H1 (cell line): ENCODE measurements at places on chromosomes 4 and X. TPM values are rescaled to one million over a fixed set of nuclear protein-coding genes. Genes with fewer than 3 reads are reported as not detected.

Gene TIMM8A
- 16.1 and 16.6 TPM in 2 replicates for polyA plus RNA-seq

Gene NPY2R
- 0.09 and 0.14 TPM in 2 replicates for polyA plus RNA-seq

Gene RPS6KA6
- polyA plus RNA-seq: 1.9 and 3.5 TPM in 2 replicates

DNA sequence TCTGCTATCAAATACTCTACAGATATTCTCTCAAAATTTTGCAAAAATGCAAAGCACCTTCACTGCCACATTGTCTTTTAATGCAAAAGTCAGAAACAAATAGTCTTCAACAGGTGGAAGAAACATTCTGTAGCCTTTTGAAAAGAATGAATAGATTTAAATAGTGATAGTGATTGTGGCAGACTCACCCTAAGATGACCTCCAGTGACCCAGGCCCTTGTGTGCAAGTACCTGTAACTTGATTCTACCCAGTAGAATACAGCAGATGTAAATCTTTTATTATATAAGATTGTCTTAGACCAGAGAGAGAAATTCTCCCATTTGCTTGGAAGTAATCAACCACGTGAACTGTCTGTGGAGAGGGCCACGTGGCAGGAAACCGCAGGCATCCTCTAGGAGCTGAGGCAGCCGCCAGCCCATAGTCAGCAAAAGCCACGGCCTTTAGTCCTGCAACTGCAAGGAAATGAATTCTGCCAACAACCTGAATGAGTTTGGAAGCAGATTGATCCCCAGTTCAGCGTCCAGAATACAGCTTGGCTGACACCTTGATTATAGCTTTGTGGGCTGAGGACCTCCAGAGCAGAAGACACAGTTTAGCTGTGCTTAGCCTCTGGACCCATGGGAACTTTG, 272.5 kb downstream of the ARHGAP10 start:
- H3K4me3 ChIP-seq: no peak overlapping the region
- H3K36me3 ChIP-seq: no peaks in the 10 kb centered on the region
- no peak overlapping the region for H3K27ac ChIP-seq
- H3K27me3 ChIP-seq: no peaks in the 10 kb centered on the region
- no peaks in the 10 kb centered on the region for H3K4me1 ChIP-seq

DNA sequence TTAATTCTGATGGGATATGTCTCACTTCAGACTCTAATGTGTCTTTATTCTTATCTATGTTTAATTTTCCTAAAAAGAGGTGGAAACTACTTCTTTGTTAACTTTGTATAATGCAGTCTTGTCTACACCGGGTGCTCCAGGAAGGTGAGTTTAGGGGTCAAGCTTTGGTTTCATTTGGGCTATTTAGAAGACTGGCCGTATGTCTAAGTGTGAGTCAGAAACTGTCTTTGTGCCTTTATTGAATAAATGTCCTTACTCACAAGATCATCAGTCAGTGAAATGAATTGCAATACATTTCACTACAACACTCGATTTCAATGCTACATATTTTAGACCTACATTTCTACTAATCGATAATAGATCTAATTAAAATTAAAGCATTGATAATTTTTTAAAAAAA, 56.2 kb downstream of the PROM1 start:
- H3K4me1 ChIP-seq: peaks cover 7% of the 10 kb centered on the region; the same call in 1 of the 2 replicates
- peaks cover 19% of the 10 kb centered on the region for H3K36me3 ChIP-seq
- DNase-seq: no peak

GRCh38 chr4:95217197-95217596, 331.6 kb downstream of the UNC5C start:
- H3K27me3 ChIP-seq: no peaks in the 10 kb centered on the region
- DNase-seq: no peak
- H3K27ac ChIP-seq: no peak overlapping the region
- H3K36me3 ChIP-seq: no peaks in the 10 kb centered on the region
- no peaks in the 10 kb centered on the region for H3K4me1 ChIP-seq

Gene PPP1R2C
- not detected in 2 replicates for polyA plus RNA-seq

- H3K27ac ChIP-seq: no peak overlapping the region
- H3K4me3 ChIP-seq: no peak overlapping the region
- DNase-seq: no peak
- no peaks in the 10 kb centered on the region for H3K4me1 ChIP-seq
These were observed 68.9 kb downstream of the COL25A1 start for GRCh38 chr4:109233570-109233969.

GRCh38 chr4:165450871-165451270, 72.1 kb downstream of the CPE start:
- no peaks in the 10 kb centered on the region for H3K36me3 ChIP-seq
- DNase-seq: no peak
- no peak overlapping the region for H3K27ac ChIP-seq

Gene GLRA3
- 0.02 TPM in 1 of 2 replicates, not detected in the other for polyA plus RNA-seq

Gene MAGEB1
- 0.05 and 0.08 TPM in 2 replicates for polyA plus RNA-seq

Gene CHRNA9
- polyA plus RNA-seq: 2.8 and 3.3 TPM in 2 replicates

- H3K4me1 ChIP-seq: no peaks in the 10 kb centered on the region
- H3K27me3 ChIP-seq: no peaks in the 10 kb centered on the region
- no peaks in the 10 kb centered on the region; the same call in 1 of the 2 replicates for H3K36me3 ChIP-seq
- DNase-seq: no peak
These were observed 736.7 kb upstream of the INTU start for GRCh38 chr4:126895988-126896570.

- no peak overlapping the region for H3K27ac ChIP-seq
- no peak overlapping the region for H3K4me3 ChIP-seq
- H3K4me1 ChIP-seq: no peaks in the 10 kb centered on the region
- H3K36me3 ChIP-seq: no peaks in the 10 kb centered on the region
- no peaks in the 10 kb centered on the region for H3K27me3 ChIP-seq
These were observed 1735.1 kb downstream of the PCDH7 start for GRCh38 chr4:32455231-32455630.

DNA sequence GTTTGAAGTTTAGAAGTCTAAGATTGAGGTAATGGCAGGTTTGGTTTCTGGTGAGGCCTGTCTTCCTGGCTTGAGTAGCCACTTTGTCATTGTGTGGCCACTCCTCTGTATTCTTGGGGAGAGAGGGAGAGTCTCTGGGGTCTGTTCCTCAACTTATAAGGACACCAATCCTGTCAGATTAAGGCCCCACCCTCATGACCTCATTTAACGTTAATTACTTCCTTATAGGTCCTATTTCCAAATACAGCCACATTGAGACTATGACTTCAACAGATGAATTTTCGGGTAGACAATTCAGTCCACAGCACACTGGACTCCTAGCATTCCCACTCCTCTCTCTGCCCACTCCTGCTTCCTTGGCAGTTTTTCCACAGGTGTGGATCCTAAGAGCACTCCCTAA, 350.8 kb upstream of the CASK start:
- DNase-seq: no peak
- no peaks in the 10 kb centered on the region for H3K4me1 ChIP-seq
- H3K4me3 ChIP-seq: no peak overlapping the region
- H3K27ac ChIP-seq: no peak overlapping the region

DNA sequence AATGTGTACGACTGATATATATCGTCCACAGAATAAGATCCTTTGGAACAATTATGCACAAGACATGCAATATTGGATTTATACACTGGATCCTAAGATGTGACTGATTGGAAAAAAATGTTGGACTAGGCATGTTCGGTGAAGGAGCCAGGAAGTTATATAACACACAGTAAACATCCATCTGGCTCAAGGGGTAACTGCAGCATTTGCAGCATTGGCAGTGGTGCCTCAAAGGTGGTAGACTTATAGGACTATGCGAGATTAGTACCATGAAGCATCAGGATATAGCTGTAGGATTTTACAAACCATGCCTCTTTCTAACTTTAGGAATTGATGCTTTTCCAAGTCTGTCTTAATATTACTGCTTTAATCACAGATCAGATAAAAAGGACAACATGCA, 34.3 kb downstream of the MSX1 start:
- H3K4me3 ChIP-seq: no peak overlapping the region
- no peak overlapping the region for H3K27ac ChIP-seq
- no peaks in the 10 kb centered on the region for H3K27me3 ChIP-seq
- H3K36me3 ChIP-seq: no peaks in the 10 kb centered on the region

Gene PALLD
- 7.0 and 10.5 TPM in 2 replicates for polyA plus RNA-seq

GRCh38 chr4:152352215-152352614, 183.7 kb downstream of the FBXW7 start:
- peaks cover 5% of the 10 kb centered on the region; the same call in 1 of the 2 replicates for H3K4me1 ChIP-seq
- no peak overlapping the region for H3K4me3 ChIP-seq
- H3K36me3 ChIP-seq: no peaks in the 10 kb centered on the region
- no peaks in the 10 kb centered on the region for H3K27me3 ChIP-seq
- DNase-seq: no peak
- no peak overlapping the region for H3K27ac ChIP-seq
